ENCODE measurements at places on chromosomes 12 and 14.

GRCh38 chr12:105555556-105556295 is 225.2 kb downstream of the C12orf75 start:
- DNase-seq, result no peak

DNA sequence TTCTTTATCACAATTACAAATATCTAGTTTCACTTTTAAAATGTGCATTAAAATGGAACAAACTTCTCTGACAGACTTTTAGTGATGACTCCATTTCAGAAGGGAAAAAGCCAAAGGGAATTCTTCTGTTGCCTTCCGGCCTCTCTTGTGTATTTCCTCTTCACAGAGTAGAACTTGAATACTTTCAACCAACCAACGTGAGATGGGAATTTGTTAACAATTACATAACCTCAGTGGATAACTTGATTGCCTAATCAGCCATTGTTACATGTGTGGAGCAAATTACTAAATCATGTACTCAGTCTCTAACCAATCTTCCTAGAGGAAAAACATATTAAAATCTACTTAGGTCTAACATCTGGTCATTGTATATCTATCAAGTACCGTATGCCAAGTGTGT is 291.1 kb downstream of the SYT1 start:
- DNase-seq, result no peak

DNA sequence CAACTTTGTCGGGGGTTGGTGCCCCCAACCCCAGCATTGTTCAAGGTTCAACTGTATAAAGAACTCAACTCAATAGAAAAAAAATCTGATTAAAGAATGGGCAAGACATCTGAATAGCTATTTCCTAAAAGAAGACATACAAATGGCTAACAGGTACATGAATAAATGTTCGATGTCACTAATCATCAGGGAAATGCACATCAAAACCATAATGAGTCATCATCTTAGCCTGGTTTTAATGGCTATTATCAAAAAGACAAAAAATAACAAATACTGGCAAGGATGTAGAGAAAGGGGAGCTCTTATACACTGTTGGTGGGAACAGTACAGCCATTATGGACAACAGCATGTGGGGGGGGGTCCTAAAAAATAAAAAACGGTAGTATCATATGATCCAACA is 28.7 kb downstream of the NPAS3 start:
- no peak for DNase-seq

DNA sequence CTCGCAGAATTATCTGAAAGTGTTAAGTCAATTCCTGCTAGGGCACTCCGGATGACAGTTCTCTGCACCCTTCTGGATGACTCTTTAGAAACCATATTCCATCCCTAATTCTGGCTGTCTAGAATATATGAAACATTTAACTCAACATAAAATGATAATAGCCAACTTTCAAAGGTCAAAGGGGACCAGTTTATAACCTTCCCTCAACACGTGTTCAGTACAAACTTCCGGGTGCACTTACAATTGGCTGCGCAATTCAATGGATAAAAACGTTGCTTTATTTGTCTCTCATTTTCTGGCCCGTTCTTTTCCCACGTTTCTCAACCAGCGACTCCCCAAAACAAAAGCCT is 1.3 kb downstream of the SBNO1 start:
- no peak for DNase-seq

DNA sequence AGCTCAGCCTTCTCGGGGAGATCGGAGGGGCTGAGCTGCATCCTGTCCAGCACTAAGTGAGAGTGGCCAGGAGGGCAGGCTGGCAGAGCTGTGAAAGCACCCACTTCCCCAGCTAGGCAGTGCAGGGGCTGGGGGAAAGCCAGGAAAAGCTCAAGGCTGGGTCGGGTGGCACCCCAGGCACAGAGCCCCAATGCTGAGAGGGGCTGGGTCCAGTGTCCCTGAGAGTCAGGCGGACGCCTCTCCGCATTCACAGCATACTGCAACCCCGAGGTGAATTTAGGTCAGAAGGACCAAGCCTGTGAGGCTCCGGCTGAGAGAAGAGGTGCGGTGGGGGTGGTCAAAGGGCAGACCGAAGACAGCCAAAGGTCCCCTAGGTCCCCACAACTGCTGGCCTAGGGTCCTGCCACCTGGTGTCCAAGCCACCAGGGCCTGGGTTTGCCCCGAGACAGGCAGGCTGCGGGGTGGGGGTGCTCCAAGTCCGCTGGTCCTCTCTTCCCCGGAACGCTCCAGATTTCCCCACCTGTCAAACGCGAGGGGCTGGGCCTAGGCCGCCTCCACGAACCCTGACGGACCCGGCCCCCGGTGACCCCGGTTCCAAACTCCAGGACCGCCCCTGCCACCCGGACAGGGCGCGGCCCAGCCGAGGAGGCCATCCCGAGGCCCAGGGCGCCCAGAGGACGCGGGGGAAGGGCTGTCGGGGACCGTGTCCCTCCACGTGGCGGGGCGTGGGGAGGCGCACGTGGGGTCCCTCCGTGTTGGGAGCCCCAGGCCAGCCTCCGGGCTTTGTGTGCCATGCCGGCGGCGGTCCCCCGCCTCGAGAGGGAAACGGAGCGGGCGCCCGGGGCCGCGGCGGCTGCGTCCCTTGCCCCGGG is 527 bp downstream of the CAMKK2 start:
- DNase-seq, result no peak

DNA sequence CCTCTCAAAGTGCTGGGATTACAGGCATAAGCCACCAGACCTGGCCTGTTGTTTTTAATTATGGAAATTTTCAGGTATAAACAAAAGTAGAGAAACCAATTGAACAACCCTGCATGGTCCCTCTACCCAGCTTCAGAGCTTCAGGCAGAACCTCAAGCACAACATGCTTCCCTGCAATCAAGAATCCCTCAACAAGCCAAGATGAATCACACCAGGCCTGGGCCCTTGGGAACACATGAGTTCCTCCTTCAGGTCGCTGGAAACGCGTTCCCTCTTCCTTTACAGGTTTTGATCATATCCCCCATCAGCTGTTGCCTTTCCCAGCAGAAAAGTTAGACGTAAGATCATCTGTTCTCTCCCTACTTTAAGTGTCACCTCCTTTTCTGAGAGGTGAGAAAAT is 20.5 kb upstream of the CORO1C start:
- peak; percentile 60 for DNase-seq

GRCh38 chr14:99784508-99784907 is 8.7 kb upstream of the EML1 start:
- DNase-seq, result no peak

DNA sequence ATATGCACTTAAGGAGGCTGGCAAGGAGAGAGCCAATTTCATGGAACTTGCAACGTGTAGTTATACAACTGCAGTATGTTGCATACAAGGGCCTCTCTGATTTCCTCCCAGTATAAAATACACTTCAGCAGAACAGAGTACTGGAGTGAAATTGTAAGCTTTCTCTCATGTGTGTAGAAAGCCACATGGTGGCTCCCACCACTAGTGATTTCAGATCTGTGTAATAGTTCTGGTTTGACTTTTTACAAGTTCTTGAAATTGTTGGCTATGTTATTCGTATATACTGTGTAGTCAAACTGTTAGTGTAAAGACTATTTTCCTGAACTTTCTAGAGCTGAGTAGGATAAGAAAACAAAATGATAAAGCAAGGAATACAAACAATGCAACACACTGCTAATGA is 16.4 kb upstream of the LMO3 start:
- DNase-seq, result no peak

- DNase-seq, result no peak
These were observed 9.7 kb downstream of the GLTP start for GRCh38 chr12:109870648-109871047.

- DNase-seq, result no peak
These were observed 20.3 kb downstream of the ACAD10 start for GRCh38 chr12:111706145-111706544.

DNA sequence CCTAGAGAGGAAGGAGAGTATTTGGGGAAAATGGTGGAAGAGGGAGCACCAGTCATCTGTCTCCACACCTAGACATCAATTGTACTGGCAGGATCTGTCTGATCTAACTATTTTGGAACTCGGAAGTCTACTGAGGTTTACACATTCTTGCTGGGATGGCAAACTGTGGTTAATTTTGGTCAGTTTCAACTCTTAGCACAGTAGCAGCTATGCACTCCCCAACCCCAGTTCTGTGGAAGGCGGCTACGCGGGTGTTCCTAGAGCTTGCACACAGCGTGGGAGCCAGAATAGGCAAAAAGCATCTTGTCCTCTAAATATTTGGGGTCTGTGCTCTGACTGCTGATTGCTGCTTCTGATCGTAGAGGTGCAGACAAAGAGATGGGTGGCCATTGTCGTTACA is 33.8 kb downstream of the TECPR2 start:
- DNase-seq, result no peak

DNA sequence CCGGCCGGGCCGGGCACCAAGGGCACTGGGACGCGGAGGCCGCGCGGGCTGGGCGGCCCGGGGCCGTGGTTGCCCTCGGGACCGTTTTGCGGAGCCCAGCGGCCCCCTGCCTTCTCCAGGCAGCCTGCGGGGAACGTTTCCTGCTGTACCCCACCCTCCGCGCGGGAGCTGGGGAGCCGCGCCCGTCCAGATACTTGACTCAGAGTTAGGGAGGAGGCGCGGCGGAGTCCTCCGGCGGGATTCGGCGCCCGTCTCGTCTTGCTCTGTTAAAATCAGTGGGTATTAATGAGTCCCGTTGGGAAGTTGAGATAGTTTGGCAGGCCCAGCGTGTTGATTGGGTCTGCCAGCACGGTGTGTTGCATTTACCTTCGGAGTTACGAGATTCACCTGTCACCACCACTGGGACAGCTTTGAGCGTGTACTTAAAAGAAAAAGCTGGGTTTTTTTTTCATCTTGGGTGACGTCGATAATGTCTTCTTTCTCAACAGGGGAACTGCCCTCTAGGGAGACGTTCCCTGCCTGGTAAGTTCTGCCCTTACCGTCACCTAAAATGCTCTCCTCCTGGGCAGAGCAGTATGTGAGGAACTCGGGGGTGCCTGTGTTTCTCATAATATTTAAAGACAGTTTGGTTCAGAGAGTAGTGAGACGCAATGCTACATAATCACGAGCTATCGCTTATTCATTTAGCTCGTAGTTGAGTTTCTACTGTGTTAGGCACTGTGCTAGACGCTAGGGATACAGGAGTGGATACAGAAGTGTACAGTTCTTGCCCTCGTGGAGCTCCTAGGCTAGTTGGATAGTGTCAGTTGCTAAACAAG is 596 bp downstream of the DLST start:
- peak; percentile 52 for DNase-seq

DNA sequence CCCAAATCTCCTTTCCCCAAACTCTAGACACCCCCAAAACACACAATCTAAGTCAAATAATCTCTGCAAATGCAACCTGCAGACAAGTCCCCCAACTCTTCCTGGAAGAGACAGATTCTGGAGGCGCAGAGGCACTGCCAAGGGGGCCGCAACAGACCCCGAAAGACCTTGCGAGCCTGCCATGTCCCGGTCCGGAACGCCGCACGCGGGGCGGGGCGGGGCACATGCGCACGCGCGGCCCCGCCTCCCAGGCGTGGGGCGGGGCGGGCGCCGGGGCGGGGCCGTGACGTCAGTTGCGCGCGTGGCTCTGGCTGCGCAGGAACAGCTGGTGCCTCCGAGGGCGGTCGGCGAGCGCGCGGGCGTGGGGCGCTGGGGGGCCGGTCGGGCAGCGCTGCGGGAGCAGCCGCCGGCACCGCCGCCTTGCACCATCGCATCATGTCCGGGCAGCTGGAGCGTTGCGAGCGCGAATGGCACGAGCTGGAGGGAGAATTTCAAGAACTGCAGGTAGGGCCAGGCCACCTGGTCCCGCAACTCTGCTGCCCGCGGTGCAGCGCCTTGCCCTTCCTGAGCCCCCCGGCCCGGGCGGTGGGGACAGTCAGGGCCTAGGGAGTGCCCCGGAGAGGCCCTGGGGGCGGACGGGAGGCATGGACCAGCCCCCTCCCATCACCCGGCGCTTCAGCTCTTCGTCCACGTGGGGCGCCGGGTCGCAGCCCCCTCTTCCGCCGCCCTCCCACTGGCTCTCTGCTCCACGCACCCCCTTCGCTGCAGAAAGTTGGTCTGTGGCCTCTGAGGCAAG is at the start of gene TMEM120B:
TSS of gene TMEM120B (plus strand) at position 292 of the 796 bp plus-strand sequence. CDS start at position 436, 144 bp downstream.
- peak; percentile 70 for DNase-seq

DNA sequence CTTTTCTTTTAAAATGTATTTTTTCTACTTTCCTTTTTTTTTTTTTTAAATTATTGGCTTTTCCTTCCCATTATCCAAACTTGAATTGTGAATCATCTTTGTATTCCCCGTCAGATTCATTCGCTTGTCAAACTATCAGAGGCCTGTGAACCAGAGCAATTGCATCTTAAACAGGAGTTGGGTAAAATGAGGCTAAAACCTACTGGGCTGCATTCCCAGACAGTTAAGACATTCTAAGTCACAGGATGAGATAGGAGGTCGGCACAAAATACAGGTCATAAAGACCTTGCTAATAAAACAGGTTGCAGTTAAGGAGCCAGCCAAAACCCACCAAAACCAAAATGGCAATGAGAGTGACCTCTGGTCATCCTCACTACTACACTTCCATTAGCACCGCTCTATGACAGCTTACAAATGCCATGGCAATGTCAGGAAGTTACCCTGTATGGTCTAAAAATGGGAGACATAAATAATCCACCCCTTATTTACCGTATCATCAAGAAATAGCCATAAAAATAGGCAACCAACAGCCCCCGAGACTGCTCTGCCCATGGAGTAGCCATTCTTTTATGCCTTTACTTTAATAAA is 19.9 kb downstream of the FUT8 start:
- no peak for DNase-seq

DNA sequence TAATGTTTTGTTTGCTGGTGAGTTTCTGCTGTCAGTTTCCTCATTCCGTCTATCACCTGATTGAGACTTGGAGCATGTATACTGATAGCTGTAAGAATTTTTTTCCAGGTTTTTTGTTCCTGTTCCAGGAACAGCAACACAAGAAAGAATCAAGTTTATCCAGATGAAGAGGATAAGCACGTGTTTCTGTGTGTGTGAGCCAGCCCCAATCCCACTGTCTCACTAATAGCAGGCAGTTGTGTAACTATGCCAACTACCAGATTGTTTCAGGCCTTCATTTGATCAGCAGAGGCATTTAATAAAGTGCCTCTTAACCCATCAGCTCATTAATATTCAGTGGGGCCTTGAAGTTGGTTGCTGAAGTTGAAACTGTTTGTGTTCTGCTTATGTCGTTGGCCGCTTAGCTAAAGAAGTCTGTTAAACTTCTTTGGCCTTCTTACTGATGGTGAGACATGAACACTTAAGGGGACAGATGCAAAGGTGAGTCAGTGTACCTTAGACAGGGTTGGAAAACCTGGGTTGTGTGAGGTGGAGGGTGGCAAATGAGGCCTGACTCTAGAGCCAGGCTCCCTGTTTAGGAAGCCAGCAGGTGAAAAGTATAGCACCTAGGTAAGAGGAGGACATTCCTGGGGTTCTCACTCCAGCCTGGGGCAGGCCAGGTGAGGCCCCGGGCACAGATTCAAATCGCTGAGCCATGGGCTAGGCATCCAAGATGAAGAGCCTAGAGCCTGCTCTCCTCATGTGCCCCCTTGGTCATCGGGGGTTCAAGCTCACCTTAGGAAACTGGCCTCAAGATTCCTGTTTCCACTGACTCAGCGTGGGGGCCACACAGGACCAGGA is 3.7 kb downstream of the ANKRD13A start:
- DNase-seq, result no peak

DNA sequence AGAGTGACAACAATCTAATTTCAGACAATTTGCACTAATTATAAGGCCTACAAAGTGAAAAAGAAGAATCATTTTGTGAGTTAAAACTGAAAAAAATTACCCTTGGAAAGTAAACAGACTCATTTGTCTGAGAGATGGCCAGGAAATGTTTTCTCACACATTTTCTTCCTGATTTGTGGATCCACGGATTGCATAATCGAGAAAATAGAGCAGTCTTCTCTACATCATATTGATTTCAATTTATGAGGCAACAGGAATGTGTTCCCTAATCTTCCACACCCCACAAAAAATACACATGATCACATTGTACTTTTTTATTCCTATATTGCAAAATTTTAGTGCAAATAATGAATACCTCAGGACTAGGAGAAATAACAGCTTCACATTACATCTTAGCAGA is 160.8 kb downstream of the CCER1 start:
- DNase-seq, result no peak
